ENCODE measurements at places on chromosomes 5 and 9.

GRCh38 chr5:78540335-78541085, 108.1 kb downstream of the LHFPL2 start:
- no peak for DNase-seq

GRCh38 chr9:121914604-121915303, 178.4 kb downstream of the TTLL11 start:
- DNase-seq = no peak

- no peak for DNase-seq
Measured at GRCh38 chr5:107213025-107213424, 457.7 kb downstream of the EFNA5 start.

GRCh38 chr5:64149268-64149667, 16.4 kb upstream of the RNF180 start:
- no peak for DNase-seq

Data from amniotic stem cell (primary cell).